ENCODE measurements at places on chromosomes 1 and 21. TPM values are rescaled to one million over a fixed set of nuclear protein-coding genes. Genes with fewer than 3 reads are reported as not detected.

DNA sequence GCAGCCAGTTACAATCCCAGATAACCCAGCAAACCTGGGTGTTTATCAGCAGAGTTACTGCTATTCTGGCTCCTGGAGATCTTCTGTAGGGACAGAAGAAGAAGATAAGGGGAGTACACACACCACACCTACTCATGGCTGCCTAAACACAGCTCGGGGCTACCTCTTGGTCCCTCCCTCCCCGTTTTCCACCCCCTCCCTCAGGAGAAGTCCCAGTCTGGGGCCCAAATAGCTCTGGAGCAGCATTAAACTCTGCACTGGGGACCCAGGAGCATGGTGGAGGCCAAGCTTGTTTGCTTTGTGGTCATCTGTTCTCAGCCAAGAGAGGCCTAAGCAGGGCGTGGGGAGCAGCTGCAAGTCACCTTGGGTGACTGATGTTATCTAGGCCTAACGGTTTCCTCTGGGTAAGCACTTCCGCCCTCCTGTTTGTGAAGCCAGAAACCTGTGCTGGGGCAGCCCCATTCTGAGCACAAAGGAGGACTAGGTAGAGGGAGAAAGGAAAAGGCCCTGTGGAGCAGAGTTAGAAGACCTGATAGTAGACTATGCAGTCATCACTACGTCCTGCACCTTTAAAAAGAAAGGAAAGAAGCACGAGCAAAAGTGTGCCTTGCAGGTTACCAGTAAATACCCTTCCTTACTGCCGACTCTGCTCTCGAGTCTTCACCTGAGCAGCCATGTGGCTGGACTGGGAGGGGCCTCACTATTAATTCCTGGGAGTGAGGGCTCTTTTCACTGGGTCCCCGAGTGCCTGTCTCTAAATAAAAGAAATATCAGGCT lies 2.0 kb upstream of the RCSD1 start:
- no peak for DNase-seq
- H3K27me3 ChIP-seq: no peaks in the 10 kb centered on the region
- H3K4me1 ChIP-seq: no peaks in the 10 kb centered on the region
- no peak overlapping the region for H3K4me3 ChIP-seq

- no peak overlapping the region for H3K4me3 ChIP-seq
- H3K27ac ChIP-seq: no peak overlapping the region
- H3K4me1 ChIP-seq: no peaks in the 10 kb centered on the region
- no peaks in the 10 kb centered on the region for H3K27me3 ChIP-seq
- no peaks in the 10 kb centered on the region for H3K36me3 ChIP-seq
Observed at GRCh38 chr1:53549781-53550180, 90.6 kb downstream of the DMRTB1 start.

PARK7 gene
- total RNA-seq: 370 TPM

DNA sequence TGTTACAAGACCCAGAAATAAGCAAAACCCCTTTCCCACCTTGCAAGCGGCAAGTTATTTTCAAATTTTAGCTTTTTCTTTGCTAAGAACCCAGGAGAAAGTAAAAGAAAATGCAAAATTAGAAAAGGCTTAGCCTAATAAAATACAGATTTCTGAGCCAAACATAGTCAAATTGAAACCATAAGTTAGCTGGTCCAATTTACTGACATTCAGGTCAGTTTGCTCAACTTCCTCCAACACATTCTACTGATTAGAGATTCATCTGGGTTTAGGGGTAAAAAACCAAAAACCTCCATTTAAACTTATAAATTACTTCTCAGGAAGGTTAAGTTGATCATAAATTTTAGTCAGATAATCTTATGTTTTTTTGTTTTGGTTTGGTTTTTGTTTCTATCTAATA lies 701.8 kb upstream of the CXADR start:
- H3K36me3 ChIP-seq: no peaks in the 10 kb centered on the region
- no peaks in the 10 kb centered on the region for H3K27me3 ChIP-seq
- H3K27ac ChIP-seq: no peak overlapping the region

KRTAP12-2 gene
- not detected for total RNA-seq

Data from HCT116 (cell line).